GM12864 (cell line): ENCODE measurements at places on chromosomes 6 and 20.

GRCh38 chr6:10567256-10568026 is 46.3 kb downstream of the GCNT2 start:
- no peak for DNase-seq

DNA sequence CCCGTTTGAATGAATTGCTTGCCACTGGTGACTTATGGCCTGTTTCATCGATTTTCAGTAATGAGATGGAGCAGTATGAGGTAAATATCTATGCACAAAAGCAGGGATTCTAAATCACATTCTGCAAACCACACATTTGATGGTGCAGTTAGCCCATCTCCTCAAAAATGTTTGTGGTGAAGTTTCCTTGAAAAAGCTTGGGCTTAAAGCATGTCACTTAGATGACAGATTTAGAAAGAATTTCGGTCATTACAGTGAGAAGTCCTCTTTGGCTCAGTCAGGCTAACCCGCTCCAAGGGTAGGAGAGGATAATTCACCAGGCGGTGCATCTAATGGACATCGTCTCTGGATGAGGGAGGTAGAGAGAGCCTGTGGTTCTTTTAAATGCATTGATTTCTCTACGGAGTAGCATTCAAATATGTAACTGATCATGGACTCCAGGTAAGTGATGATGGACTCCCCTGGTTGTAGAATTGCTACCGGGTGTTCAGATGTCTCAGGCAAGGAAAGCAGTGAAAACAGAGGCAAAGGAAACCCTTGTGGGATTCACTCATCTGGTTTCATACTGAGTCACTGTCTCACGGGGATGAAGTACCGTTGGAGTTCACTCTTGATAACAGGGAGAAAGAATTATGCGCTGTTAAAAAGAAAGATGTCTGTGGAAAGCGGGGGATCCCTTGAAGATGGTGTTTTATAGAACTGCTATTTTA is 65.3 kb downstream of the AIG1 start:
- no peak for DNase-seq

DNA sequence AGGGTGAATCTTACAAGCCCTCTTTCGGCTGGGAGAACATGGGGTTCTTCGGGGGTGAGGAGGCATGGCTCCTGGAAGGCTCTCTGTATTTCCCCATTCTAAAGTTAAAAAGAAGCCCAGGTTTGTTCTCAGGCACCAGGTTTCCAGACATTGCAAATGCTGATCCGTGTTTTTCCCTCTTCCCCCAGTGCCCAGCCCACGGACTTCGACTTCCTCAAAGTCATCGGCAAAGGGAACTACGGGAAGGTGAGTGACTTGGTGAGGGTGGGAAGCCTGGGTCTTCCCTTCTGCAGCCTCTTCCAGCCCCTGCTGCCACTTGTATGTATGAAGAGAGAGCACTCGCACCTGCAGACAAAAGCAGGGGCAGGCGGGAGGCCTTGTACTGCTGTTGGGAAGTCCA is 8.7 kb downstream of the SGK2 start:
- DNase-seq = no peak

DNA sequence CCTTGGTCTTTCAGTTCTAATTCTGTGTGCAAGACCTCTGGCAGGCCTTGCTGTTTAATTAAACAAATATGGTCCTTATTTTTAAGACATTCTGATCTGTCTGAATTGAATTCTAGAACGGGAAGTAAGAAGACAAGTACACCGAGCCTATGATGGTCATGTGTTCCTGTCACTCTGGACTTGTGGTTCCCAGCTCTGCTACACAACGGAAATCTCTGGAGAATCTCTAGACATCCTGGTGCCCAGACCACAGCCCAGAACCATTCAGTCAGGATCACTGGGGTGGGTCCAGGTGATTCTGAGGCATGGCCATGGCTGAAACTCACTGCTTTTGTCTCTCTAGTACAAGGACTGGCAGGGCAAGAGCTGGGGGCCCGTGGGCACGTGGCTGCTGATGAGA is 15.9 kb upstream of the KCNK16 start:
- no peak for DNase-seq

DNA sequence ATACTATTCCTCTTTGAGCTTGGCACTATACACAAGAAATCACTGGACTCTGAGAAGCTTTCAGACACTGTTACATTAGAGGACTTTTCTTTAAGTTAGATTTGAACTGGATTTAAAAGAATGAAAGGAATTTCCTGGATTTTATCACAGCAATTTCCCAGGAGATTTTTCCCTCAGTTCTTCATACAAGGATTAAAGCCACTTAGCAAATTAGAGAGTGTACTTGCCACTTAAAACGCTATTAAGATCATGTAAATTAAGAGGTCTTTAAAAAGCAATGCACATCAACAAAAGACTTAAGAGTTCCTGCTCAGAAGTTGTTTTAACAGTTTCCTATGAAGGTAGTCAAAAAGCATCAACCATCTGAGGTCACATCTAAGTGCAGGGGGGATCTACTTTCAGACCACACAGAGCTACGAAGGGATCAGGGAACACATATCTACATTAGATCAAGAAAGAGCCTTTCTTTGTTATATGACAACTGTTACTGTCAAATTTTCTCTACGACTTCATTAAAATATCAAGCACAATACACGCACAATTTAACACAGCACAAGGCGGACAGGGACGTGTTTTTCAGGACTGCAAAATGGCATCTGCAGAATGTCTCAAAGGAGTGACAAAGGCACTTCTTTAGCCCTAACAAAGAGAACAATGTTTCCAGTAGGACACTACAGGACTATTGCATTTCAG is 65.8 kb downstream of the EPB41L2 start:
- no peak for DNase-seq

DNA sequence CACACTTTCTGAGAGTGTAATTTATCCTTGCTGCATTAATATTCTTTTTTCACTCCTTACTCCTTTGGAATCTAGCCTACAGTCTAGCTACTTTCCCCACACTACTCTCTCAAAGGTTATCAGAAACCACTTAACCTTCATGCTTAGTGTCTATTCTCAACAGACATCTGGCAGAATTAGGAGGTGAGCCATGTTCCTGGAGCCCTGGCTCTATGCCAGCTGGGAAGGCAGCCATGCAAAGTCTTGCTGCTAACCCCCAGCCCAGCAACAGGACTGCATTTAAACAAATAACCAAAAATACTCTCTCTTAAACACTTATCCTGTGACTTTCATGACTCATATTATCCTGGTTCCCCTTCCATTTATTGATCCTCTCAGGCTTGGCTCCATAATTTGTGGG is 260.2 kb downstream of the BCKDHB start:
- DNase-seq = no peak

DNA sequence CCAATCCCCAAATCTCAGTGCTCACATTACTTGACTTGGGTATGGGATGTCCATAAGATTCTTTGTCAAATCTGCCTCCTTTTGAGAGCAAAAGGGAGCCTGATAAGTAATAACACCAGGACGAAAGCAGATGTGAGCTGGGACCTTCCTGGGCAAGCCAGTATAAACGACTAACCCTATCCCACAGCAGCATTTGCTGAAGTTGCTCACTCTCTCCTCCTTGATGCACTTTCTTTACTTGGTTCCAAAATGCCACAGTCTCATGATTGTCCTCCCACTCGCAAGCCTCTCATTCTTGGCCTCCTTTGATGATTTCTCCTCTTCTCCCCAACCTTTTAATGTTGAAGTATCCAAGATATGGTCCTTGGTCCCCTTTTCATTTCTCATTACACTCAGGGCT is 44.7 kb upstream of the TAGAP start:
- no peak for DNase-seq

DNA sequence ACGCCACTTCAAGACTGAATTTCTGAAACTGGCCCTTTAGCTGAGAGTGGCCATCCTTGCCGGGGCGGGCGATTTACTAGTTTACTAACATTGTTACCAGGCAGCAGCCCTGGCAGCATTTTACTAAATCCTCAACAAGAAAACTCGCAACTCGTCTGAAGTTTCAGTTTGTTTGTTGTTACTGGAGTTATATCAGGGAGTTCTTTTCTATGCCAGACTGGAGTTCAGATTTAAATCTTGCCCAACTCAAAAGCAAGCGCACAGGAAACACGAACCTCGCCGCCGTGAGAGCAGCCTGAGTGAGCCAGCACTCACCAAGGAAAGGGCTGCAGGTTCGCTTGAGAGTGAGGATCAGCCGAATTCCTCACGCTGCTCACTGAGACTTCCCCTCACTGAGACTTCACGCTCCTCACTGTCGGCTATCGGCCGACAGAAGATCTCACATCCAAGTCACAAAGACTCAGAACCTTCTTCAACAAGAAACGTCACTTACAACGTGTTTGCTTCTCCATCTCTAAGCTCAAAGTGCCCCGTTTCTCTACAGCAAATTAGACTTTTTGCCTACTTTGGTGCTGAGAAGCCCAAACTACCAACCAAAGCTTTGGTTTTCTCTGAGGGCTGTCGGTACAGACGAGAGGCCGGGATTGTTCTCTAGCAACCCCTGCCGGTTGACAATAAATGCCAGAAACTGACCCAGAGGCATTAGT is 78.9 kb downstream of the OLIG3 start:
- no peak for DNase-seq

- DNase-seq = no peak
Measured at GRCh38 chr6:83221276-83221675, 28.1 kb downstream of the RWDD2A start.

DNA sequence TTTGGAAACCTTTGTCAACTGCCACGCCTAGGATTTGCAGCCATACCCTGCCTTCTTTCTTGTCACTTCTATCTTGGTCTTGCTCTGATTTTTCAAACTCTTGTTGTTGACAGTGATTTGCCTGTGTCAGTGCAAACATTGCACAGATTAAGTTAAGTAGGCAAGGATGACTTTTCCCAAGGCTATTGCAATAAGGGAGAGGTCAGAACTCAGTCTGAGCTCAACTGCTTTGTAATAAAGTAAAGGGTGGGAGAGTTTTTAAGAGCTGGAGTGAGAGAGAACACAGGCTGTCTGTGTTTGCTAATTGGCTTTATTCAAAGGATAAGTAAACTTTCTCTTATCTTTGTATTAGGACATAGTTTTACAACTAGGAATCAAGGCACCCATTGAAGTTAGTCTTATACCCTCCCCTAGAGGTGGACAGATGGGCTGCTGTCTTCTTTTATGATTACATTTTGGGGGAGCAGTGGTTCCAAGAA is 448.6 kb downstream of the PHF3 start:
- no peak for DNase-seq

DNA sequence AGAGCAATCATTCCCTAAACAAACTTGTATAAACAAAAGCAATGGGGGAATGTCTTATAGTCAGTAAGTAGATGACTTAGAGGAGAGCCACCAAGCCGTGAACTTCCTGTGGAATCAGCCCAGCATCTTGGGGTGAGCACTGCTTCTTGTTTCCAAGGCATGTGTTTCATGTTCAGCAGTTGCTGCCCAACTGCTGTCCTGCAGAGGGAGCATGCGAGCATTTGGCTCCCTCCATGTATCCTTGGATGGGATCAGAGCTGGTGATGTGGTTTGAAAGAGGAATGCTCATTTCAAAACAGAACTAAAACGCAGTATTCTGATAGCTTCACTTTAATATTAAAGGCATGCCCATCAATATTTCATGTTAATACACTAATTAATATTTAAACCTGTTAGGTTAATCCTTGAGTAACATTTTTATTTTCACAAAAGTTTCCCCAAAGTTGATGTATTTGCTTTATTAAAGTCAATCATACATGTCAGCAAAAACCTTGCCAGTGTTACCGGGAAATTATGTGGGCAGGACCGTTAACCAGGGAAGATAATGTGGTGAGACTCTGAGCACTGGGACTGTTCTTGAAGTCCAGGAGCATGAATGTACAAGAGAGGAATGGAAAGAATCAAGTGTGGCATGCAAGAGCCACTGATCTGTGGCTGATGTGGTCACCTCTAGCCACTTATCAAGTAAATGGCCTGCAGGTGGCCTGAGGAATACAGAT is 172.1 kb upstream of the GGTLC1 start:
- no peak for DNase-seq

DNA sequence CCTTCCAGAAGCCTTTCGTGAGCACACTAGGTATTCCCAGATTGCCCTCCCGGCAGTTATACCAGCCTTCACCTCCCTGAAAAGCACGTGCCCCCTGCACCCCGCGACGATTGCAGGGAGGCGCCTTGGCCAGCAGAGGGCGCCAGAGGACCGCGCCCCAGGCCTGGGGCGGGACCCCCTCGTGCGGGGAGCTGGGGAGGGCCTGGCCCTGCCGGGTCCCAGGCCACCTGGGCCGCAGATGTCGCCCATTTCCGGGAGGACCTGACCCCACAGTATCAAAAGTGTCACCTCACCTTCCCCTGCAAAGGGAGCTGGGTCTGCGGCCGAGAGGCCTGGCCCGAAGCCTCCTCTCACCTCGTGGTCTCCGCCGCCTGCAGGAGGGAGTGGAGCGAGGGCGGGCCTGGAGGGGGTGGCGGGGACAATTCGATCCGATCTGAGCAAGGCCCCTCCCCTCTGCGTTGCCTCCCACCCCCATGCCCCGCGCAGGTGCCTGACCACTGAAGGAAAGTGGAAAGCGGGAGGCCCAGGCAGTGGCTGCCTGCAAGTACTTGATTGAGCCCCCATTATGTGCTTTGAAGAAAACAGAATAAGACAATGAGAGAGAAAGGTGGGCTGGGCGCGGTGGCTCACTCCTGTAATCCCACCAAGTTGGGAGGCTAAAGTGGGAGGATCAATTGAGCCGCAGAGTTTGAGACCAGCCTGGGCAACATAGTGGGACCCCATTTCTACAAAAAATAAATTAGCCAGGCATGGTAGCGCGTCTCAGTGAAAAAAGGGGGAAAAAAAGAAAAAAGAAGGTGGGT is 3.5 kb upstream of the SNAI1 start:
- DNase-seq = no peak

GRCh38 chr20:24672181-24672880 is 202.9 kb downstream of the SYNDIG1 start:
- no peak for DNase-seq

GRCh38 chr6:140002396-140003022 is 628.1 kb upstream of the CITED2 start:
- DNase-seq = no peak

- no peak for DNase-seq
Measured at GRCh38 chr6:160106701-160107100, 14.9 kb upstream of the SLC22A1 start.

DNA sequence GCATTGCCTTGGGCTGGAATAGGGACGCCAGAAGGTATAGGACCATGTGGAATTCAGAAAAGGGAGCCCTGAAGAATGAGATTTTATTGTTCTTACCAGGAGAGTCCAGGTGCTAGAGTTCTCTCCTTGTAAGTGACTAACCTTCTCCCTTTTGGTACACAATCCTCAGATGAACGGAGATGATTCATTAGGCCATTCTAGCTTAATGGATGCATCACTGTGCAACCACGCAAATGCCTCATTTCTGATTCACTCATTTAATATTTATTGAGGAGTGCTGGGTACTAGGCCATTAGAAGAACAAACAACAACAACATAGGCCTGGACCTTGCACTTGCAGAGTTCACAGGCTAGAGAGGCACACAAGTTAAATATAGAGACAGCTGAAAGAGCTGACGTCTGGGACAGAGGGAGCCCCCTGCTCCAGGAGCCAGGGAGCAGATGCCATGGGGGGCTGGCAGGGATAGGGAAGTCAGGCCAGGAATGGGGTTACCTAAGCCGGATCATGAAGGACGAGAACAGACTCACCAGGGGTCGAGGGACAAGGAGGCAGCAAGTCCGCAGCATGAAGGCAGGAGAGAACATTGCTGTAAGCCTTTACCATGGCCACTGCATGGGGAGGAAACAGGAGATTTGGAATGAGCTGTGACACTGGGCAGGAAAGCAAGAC is 179.5 kb upstream of the AKAP12 start:
- no peak for DNase-seq

- DNase-seq = no peak
Measured at GRCh38 chr6:135358985-135359384, 138.6 kb downstream of the AHI1 start.

GRCh38 chr6:98828941-98829411 is 5.4 kb upstream of the POU3F2 start:
- no peak for DNase-seq

GRCh38 chr20:11159728-11160127 is 485.9 kb upstream of the JAG1 start:
- no peak for DNase-seq
